ENCODE measurements at places on chromosomes 1 and 21.

- no peak for DNase-seq
These were observed 12.1 kb upstream of the PDC start for GRCh38 chr1:186473047-186473446.

GRCh38 chr1:15994590-15995351 lies 9.3 kb upstream of the SRARP start:
- DNase-seq = no peak

- DNase-seq = no peak
These were observed 5.1 kb downstream of the AHCYL1 start for GRCh38 chr1:109989506-109990301.

- no peak for DNase-seq
These were observed 3.5 kb upstream of the PEF1 start for GRCh38 chr1:31648190-31648589.

- DNase-seq = no peak
These were observed 805 bp downstream of the ATG4C start for GRCh38 chr1:62784509-62785365.

DNA sequence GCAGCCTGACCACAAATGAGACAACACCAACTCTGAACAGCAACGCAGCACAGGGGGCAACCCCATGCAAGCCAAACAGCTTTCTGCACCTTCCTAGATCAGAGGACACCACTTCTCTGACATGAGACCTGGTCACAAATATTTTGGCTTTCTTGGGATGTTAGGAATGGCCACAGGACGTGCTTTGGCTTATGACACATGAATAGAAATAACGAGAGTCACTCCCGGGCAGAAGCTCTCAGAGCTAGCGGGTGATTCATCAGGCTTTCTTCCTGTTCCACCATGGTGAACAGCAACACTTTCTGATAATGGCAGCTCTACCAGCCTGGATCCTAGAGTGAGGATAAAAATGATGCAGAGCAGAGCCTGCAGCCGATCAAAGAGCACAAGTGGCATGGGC lies 39.4 kb downstream of the PAFAH2 start:
- DNase-seq = no peak

Measured in stimulated activated CD8-positive, alpha-beta memory T cell treated with anti-CD3 and anti-CD28 coated beads, Interleukin-7, amount 100 ng/mL, for 1 hour (primary cell).